ENCODE measurements at places on chromosomes 12 and 14. TPM values are rescaled to one million over a fixed set of nuclear protein-coding genes. Genes with fewer than 3 reads are reported as not detected.

The PZP gene
- total RNA-seq: not detected

GRCh38 chr12:76998908-76999556 is 66.3 kb downstream of the E2F7 start:
- no peak for DNase-seq

DNA sequence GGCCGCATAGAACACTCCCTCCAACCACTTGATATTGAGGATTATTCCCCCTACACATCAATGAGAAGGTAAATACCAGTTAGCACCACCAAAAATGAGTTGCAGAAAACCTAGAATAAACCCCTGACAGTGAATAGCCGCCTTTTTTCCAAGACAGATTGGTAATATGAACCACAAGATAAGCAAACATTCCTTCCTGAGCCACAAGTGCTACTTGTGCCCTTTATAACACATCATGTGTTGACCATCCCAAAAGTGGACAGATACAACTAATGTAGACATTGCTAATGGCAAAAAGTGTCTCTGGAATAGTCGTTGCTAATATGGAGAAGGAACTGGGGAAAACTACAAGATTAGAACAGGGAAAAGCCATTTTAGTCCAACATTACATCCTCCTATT is 17.2 kb downstream of the NOXRED1 start:
- DNase-seq: no peak

The MAP3K9 gene
- total RNA-seq: 0.17 TPM

The CACNB3 gene
- total RNA-seq: 18.5 TPM

The HOXC5 gene
- not detected for total RNA-seq

GRCh38 chr12:122067966-122068365 is 10.6 kb upstream of the MLXIP start:
- peak; percentile 93 for DNase-seq

DNA sequence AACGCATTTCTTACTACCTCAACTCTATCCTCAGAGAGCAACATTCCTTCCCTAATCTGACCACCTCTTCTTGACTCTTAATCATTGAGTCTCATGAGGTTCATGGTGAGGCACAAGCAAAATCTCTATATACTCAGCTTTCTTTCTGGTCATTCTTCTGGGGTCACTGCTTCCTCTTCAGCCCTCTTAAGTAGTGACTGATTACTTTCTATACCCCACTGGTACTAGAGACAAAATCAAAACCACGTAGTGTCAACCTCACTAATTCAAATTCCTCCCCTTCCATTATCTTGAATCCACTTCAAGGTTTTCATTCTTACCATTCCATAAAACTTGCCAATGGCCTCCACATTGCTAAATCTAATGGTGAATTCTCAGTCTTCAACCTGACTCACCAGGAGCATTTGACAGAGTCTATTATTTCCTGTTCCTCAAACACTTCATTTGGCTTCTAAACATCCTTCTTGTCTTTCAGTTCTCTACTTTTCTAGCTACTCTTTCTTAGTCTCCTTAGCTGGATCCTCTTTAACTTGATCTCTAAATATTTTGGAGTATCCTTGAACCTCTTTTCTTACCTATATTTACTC is 6.8 kb downstream of the WDHD1 start:
- DNase-seq: no peak

GRCh38 chr14:64960762-64961276 is 11.3 kb downstream of the RAB15 start:
- DNase-seq: no peak

DNA sequence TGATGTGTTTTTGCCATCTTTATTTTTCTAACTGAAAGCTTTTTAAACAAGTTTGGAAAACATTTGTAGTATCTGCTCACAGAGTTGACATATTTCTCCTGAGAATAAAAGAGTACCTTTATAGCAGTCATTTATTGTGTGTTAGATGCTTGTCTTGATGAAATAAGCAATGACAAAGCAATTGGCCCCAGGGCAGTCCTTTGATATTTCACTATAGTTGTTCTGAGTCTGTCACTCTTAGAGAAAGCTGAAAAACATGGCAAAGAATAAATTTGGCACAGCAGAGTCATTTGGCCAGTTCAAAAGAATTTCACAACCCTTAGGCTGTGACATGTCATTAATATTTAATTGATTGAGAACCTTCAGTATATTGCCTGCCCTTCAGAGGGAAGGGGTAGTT is 166.2 kb downstream of the PTPRO start:
- no peak for DNase-seq

DNA sequence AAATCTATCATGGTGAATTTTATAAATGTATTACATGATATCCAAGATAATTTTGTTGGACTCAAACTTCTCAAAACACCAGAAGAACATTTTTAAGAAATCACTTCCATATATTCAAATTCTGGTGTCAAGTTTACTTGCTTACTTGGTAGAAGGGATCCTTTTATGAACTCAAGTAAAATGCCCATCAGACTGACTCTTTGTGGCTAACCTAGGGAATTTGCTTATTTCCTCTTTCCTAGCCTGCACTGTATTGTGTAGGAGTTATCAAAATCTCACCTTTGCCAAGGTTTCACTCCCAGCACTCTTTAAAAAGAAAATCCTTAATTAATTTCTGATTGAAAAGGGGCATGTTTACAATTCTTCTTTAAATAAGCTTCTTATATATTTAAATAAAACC is 196.5 kb downstream of the DUSP6 start:
- DNase-seq: no peak

The DUSP16 gene
- 15.2 TPM for total RNA-seq
